ENCODE measurements at places on chromosomes 11 and 22.
A peak's percentile ranks its signal among the peaks of the same experiment; 100 is the strongest.

DNA sequence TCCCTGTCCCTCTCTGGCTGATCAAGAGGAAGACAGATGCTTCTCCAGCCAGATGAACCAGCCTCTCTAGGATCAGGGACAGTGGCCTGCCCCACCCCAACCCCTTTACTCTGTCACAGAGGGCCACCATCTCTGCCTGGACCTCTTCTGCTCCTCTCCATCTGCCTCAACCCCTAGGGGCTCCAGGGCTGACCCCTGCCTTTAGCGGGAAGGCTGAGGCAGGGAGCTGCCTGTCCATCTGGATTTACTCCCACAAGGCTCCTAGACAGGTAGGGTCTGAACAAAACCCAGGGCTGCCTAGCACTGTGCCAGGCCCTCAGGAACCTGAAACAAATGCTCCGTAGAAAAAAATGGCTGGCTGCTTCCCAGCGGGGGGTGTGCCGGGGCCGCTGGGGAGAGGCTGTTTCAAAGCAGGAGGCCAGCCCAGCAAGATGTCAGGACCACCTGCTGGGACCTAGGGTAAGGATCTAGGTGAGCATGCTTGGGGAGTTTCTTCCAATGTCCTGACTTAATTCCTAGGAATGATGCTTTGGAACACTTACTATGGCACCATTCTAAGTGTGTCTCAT, 3.2 kb downstream of the CHST1 start:
- no peak for DNase-seq

GRCh38 chr11:129259931-129260348, 67.8 kb upstream of the ARHGAP32 start:
- DNase-seq: no peak

- peak; percentile 55 for DNase-seq
These were observed 269.9 kb upstream of the SORL1-AS1 start for GRCh38 chr11:121722431-121723245.

GRCh38 chr11:101439488-101439887, 144.3 kb downstream of the TRPC6 start:
- DNase-seq: no peak

DNA sequence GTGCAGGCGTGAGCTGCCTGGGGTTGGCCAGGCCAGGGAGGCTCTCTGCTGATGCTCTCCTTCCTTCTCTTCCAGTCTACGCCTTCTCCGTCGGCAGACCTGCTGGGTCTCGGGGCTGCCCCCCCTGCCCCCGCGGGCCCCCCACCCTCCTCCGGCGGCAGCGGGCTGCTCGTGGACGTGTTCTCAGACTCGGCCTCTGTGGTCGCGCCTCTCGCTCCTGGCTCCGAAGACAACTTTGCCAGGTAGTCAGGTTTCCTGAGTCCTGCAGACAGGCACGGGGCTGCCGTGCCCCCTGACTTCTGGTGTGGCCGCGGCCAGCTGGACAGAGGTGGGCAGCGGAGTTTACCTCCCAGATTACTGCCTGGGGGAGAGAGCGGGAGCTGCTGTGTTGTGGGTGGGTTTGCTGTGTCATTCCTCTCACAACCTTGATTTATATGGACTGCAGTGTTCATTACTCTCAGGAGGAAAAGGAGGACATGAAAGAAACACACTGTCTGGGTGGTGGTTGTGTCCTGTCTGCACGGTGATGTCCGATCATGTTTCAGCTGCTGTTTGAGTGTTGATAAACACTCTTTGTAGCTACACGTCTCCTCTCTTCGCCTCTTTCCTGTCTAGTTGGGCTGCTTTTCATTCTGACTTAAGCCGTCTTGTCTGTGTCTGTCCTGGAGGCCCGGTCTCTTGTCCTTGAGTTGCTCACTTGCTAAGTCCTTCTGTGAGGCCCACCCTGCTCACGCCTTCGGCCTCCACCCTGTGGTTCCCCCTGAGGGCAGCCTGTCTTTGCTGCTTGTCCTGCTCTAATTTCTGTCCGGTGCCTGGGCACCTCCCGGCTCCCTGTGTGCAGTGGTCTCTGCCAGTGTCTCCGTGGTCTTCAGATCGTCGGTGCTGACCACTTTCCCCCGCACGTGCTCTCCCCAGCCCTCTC, 35.9 kb downstream of the MUC6 start:
- DNase-seq: no peak

GRCh38 chr11:64256300-64256699, 5.0 kb downstream of the PLCB3 start:
- DNase-seq: no peak

DNA sequence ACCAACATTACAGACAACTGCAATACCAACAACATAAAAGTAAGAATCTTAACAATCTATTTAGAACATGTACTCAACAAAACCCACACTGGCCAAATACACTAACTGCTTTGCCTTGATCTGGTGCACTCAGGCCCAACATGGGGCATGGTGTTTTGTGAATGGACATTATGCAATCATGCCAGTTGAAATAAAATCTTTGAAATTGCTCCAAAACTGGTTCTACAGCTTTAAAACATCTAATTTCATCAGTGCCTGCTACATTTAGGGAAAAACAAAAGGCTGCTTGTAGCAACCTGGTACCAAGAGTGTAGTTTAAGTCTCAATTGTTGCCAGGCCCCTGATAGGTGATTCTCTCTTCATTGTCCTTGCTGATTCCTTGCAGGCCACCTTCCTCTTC, 3.3 kb upstream of the CTR9 start:
- DNase-seq: no peak

DNA sequence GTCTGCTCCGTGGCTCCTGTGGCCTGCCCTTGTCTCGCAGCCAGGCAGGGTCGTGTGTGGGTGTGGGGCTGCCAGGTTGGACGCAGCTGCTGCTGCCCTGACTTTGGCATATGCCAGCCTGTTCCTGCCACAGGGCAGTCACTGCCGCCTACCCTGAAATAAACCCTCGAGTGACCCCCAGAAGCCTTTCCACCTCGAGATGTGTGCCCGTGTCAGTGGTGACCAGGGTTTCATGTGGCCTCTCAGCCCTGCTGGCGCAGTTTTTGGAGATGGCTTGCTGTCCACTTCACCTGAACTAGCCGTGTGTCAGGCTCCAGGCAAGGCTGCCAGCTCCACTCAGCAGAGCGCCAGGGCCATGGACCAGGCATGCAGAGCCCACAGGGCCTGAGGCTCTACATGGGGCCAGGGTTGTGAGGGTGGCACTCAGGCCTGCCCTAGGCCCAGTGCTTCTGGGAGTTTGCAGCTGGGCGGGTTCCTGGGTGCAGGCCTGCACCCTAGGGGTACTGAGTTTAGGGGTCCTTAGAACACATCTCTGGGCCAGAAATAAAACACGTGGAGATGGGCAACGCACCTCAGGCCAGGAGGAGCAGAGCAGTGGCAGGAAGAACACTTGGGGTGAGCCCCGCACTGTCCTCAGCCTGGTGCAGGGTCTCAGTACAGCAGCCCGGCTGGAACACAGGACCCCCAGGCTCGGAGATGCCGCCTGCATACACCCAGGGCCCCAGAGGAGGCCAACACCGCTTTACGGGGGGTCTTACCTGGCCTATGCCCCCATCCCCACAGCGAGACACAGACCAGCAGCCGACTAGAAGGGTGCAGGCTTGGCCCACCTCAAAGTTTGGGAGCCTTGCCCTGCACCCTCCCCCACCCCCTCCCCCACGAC, 8.8 kb upstream of the PANX2 start:
- DNase-seq: no peak

DNA sequence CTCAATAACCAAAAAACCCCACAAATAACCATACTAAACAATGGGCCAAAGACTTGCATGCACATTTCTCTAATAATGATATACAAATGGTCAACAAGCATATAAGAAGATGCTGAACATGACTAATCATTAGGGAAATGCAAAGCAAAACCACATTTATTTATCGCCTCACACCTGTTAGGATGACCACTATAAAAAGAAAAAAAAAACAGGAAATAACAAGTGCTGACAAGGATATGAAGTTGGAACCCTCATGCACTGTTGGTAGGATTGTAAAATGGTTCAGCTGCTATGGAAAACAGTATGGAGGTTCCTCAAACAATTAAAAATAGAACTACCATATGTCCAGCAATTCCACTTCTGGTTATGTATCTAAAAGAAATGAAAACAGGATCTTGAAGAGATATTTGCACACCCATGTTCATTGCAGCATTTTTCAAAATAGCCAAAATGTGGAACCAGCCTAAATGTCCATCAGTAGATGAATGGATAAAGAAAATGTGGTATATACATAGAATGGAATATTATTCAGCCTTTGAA, 66.2 kb downstream of the AMBRA1 start:
- DNase-seq: no peak

DNA sequence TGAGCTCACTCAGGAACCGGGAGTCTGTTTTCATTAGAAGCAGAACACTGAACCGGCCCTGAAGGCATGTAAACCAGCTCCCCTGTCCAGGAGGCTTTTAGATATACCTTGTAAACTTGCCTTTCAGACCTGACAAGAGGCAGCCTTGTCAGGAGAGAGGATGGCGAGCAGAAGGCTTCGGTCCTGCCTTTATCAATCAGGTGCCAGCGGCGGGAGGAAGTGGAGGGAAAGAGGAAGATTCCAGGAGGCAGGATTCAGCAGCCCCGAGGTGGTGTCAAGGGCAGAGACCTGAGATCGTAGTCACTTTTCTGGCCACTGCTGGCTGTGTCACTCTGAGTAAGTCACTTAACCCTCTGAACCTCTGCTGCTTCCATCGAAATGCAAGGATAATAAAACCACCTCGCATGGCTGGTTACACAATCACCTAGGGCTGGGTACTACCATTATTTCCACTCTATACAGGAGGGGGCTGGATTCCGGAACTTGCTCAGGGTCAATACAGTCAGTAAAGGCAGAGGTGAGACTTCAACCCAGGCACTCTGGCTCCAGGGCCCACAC, 181.0 kb downstream of the CHST1 start:
- DNase-seq: no peak

DNA sequence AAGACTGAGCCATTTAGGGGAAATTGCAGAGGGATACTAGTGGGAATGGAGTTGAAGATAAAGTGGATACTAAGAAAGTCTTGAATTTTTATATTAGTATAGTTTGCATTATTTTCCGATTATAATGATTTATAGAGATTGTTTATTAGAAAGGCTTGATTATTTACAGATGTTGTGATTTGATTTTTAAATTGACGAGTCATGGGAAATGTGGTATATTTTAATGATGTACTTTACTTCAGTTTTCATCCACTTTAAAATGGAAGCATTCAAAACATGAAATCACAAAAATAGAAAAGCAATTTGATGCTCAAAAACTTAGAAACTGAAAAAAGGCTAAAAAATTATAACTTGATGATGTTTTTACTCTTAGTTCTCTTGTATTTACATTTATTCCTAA, 21.2 kb downstream of the USP47 start:
- DNase-seq: no peak

DNA sequence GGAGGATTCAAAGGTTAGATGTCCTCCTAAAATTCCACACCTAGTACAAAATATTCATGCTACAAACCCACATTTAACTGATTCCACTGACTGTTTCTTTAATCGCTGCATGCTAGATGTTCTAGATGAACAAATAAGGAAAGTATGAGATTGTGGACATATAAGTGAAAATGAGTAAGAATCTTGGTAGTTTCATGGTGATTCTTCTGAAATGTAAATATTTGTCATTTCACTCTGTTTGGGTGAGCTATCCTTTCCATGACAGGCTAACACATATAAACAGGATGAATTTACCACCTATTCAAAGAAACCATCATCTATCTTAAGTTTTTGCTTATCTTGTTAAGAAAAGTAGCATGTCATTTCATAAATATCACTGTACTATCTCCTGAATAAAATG, 14.8 kb downstream of the OR5B3 start:
- DNase-seq: no peak

DNA sequence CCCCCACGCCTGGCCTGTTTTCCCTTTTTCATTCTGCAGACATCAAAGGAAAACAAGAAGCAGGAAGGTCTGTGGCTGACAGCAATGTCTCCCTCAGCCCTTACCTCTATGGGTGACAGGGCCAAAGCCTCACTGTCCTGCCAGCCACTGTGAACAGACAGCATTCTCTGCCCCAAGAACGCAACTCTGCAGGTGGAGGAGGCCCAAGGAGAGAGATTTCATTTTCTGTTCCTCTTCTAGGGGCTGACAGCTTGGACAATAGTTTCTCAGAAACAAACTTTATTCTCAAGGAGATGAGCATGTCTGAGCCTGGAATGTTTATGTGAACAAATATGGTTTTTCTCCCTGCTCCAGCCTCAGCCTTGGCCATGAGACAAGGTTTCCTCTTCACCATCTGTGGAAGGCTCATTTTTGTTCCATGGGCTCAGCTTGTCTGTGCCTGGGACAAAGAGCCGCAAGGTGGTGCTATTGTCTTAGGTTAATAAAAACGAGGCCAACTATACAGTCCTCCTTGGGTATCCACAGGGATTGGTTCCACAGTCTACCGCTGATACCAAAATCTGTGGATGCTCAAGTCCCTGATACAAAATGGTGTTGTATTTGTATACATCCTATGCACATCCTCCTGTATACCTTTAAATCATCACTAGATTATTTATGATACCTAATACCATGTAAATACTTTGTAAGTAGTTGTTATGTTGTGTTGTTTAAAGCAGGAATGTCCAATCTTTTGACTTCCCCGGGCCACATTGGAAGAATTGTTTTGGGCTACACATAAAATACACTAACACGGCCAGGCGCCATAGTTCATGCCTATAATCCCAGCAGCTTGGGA, 5.8 kb downstream of the PIWIL3 start:
- DNase-seq: peak; percentile 21

DNA sequence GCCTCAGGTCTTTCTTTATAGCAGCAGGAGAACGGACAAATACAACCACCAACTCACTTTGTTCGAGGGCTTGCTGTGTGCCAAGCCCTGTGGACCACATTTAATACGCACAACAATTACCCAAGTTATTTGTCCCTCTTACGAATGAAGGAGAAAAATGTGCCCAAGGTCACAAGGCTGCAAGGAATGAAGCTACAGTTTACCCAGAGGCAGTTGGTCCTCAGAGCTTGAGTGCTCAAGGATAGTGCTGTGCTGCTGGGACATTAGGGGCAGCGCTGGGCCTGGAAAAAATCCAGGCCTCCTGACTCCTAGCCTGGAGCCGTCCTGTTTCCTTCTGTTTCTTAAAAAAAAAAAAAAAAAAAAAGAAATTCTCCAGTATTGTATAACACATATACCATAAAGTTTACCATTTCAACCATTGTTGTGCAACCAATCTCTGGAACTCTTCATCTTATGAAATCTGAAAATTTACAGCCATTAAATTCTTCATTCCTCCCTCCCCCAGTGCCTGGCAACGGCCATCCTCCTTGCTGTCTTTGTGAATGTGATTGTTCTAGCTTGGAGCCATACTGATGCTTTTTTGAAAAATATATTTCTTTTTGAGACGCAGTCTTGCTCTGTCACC, 1.0 kb upstream of the C11orf86 start:
- DNase-seq: no peak

DNA sequence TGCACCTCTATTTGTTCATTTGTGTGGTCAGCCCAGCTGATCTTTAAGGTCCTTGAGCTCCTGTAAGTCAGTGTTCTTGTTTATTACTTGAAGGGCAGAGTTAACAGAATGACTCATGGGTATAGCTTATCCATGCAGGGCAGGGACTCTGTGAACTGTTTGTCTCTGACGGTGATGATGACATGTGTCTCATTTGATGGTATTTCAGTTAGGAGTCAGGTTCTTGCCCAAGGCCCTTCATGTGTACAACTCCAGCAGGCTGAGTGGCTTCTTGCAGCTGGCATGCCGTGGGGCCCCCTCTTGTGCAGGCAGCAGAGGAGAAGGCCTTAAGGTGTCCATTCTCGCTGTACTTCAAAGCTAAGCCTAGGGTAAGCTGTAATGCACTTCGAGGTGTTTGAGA, 165.1 kb downstream of the DBX1 start:
- no peak for DNase-seq

Measured in NCI-H748 treated with DMSO at 0.1 percent for 48 hours (cell line).